A549 (cell line): ENCODE measurements at places on chromosomes 5 and 9. TPM values are rescaled to one million over a fixed set of nuclear protein-coding genes. Genes with fewer than 3 reads are reported as not detected.

- DNase-seq: no peak
These were observed 15.0 kb downstream of the TBC1D2 start for GRCh38 chr9:98240475-98240874.

Gene TYRP1
- polyA plus RNA-seq: 0.12 TPM in 2 of 3 replicates, not detected in the other

Gene BHMT
- polyA plus RNA-seq: not detected in 3 replicates

GRCh38 chr5:9121597-9121996 is 424.3 kb downstream of the SEMA5A start:
- no peak for DNase-seq

GRCh38 chr9:23431459-23431858 is 394.6 kb downstream of the ELAVL2 start:
- DNase-seq: no peak

GRCh38 chr5:36026706-36027465 is 35.7 kb upstream of the UGT3A1 start:
- no peak for DNase-seq

GRCh38 chr5:107864793-107865192 is 194.1 kb upstream of the EFNA5 start:
- no peak for DNase-seq

- DNase-seq: peak; percentile 4
These were observed 30.6 kb upstream of the SPINK5 start for GRCh38 chr5:148033134-148033533.

DNA sequence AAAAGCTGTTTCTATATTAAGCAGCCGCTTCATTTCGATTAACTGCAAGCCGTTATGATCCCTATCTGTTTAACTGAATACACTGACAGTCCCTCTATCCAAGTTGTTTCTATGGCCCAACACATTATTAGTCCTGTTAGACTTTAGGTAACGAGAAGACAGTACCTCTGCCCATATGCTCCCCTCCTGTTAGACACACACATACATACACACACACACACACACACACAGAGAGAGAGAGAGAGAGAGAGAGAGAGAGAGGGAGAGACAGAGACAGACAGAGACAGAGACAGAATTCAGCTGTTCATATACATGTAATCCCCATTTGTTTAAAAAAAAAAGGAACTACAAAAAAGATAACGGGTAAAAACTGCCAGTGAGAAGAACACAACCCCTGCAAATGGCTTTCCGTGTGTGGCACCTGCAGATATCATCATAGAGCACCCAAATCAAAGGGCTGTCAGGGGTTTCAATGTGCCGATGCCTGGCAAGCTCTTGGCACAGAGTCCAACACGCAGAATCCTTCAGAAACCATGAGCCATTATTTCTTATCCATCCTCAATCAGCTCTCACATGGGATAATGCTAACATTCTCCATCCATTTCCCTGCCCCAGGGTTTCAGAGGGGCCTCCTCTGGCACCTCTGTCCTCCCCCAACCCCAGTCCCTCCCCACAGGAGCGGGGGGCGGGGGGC is 144.0 kb downstream of the MYO10 start:
- DNase-seq: no peak

DNA sequence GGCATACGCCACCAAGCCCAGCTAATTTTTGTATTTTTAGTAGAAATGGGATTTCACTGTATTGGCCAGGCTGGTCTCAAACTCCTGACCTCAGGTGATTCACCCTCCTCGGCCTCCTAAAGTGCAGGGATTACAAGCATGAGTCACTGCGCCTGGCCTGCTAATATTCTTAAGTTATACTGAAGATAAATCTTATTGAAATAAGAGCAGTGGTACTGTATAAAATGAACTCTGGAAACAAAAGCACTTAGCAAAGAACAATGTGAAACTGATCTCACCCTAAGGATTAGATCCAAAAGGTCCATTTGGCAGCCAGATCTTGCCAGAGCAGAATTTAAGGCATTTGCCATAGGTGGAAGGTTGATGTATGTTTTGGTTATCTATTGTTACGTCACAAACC is 27.1 kb downstream of the CYSTM1 start:
- DNase-seq: no peak

DNA sequence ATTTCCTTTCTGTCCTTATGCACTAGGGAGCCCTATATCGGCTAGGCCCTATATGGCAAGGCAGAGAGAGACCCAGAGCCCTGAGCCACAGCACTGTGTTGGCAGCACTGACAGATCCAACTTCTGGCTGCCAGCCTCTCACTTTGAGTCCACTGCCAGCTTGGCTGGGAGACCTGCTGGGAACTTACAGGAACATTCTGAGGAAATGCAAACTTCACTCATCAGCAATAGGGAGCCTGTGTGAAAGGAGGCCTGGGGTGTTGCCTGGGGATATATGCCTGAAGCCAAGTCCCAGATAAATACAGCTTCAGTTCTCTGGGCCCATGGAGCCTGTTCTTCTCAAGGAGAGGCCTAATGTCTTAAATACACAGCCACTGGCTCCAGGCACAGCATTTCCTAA is 78.0 kb downstream of the ADRB2 start:
- no peak for DNase-seq

GRCh38 chr5:45132972-45133371 is 324.2 kb downstream of the MRPS30 start:
- no peak for DNase-seq

Gene ARL14EPL
- polyA plus RNA-seq: 0.05 to 0.12 TPM (median 0.12 TPM) in 3 replicates

Gene UBQLN1
- 87.5 to 93.5 TPM (median 90.0 TPM) in 3 replicates for polyA plus RNA-seq

- DNase-seq: no peak
These were observed 218.4 kb downstream of the EBF1 start for GRCh38 chr5:158881091-158881880.

Gene PNPLA7
- 0.92 to 1.3 TPM (median 1.1 TPM) in 3 replicates for polyA plus RNA-seq

Gene LCN1
- not detected in 3 replicates for polyA plus RNA-seq

Gene TEK
- 0.04 TPM in 1 of 3 replicates, not detected in the others for polyA plus RNA-seq

- peak; percentile 72 for DNase-seq
These were observed 17.7 kb downstream of the RALGDS start for GRCh38 chr9:133103183-133103986.

GRCh38 chr5:179914032-179914755 is 6.5 kb upstream of the TBC1D9B start:
- peak; percentile 74 for DNase-seq

DNA sequence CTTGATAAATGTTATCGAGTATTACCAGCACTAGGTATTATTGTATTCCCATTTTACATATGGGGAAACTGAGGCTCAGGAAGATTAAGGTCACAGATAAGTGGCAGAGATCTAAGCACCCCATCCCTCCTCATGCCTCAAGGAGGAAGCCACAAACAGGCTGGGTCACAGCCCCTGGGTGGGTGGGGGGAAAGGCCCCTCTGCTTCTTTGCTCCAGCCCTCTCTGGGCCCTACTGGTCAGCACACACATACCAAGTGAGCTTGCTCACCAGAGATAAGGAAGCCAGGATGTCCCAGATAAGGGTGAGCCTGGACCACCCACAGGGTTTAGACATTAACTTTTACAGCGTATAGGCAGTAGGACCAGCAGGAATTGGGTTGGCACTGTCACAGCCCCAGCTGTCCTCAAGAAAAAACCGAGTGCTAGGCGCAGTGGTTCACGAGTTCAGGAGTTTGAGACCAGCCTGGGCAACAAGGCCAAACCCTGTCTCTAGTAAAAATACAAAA is 45.3 kb downstream of the STK10 start:
- no peak for DNase-seq

GRCh38 chr5:137622850-137623249 is 113.0 kb downstream of the KLHL3 start:
- DNase-seq: peak; percentile 11
